ENCODE measurements at places on chromosomes 16 and 17.

GRCh38 chr17:70110443-70110880 lies 35.4 kb downstream of the KCNJ16 start:
- DNase-seq, result no peak

DNA sequence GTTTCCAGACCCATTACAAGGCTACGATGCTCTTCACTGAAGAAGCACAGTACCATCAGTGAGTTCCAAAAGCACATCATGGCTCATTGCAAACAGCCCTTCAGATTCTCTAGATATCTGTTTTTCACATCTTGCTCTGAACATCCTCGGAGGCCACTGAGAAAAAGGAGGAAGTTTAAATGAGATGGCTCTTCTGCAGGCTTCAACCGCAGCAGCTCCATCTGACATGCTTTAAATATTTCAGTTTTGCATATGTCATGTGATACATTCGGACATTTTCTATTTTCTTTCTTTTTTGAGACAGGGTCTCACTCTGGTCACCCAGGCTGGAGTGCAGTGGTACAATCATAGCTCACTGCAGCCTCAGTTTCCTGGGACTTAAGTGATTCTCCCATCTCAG lies 396.8 kb downstream of the NPIPA8 start:
- DNase-seq, result no peak

- no peak for DNase-seq
Observed at GRCh38 chr17:75829747-75830146, 14.5 kb downstream of the UNC13D start.

- DNase-seq, result no peak
Observed at GRCh38 chr16:707062-707538, 1.5 kb upstream of the FBXL16 start.

DNA sequence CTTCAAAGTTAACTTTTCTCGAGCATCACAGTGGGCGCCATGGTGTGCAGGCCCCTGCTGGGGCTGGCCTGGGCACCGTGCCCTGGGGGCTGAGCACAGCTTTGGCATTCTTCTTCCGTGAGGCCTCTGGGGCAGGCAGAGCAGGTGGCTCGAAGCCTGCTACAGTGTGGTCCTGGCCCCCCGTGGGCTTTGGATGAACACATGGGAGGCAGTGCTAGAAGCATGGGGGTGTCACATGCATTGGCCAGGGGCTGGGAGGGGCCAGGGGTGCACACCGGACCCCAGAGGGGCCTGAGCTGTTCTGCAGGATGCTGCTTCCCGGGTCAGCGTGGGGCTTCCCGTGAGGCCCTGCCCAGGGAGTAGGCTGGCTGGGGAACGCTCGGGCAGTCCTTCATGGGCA lies 12.1 kb upstream of the C16orf74 start:
- DNase-seq, result no peak

Measured in effector CD4-positive, alpha-beta T cell (primary cell).